ENCODE measurements at places on chromosomes 12 and 14.

DNA sequence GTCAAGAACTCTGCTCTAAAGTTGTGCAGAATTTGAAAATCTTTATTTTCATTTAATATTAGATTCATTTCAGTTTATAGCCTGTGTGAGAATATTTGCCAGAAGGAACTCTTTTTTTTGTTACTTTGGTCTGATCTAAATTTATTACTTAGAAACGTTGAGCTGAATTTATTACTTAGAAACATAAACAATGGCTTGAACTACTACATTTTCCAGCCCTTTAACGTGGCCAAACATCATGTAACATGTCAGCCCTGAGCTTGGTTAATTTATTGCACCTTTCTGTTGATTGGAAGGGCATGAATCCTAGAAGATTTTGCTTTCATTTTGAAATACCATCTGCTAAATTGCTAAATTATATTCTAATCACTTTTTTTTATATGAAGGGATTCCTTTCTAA lies 241.4 kb downstream of the TMEM117 start:
- no peak for DNase-seq

GRCh38 chr12:56645201-56645716 lies 525 bp downstream of the ATP5F1B start:
- no peak for DNase-seq

DNA sequence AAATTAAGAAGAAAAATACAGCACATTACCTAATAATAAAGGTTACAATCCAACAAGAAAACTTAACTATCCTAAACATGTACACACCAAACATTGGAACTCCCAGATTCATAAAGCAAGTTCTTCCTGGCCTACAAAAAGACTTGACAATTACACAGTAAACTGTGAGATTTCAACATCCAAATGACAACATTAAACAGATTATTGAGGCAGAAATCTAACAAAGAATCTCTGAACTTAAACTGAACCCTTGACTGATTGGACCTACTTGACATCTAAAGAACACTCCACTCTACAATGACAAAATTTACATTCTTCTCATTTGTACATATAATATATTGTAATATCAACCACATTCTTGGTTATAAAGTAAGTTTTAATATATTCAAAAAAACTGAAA lies 1341.3 kb downstream of the LRFN5 start:
- DNase-seq = no peak

DNA sequence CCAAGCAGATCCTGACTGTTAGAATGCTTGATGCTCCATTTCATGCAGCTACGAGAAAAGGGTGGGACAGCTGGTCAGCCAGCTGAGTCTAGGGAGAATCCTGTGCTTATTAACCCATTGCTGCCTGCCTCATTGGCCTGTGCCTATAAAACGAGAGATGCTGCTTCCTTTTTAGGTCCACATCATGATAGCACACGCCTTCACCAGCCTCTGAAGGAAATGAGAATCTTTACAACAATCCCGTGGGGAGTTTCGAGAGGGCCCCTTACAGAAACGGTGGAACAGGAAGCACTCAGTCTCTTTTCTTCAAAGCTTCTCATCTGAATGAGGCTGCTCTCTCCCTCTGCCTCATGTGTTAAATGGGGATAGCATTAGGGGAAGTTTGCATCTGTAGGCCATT lies 147.3 kb upstream of the RFLNA start:
- no peak for DNase-seq

- DNase-seq = no peak
These were observed 460 bp upstream of the SYNE2 start for GRCh38 chr14:63852271-63852816.

GRCh38 chr14:74495356-74495755 lies 1.8 kb downstream of the ISCA2 start:
- DNase-seq = peak; percentile 23

GRCh38 chr12:105906561-105906960 lies 232.2 kb downstream of the NUAK1 start:
- no peak for DNase-seq

All from AML-193 (cell line).